Kidney glomerular epithelial cell (primary cell): ENCODE measurements at places on chromosomes 7 and 10.

DNA sequence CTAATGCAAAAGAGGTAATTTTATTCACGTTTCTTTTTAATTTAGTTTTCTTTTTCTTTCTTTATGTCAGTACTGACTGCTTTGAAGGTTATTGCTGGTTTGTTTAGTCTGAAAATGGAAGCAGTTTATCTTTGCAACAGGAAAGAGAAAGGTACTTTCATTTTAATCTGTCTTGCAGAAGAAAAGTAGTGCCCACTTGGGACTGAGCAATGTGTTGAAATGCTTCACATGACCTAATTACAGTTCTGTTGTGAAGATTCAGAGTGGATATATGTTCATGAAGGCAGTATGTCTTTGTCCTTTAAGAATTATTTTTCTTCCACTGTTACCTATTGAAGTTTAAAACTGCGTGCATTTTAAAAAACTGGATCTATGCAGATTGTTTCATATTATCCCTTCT lies 80.1 kb downstream of the ANKIB1 start:
- no peak for DNase-seq

DNA sequence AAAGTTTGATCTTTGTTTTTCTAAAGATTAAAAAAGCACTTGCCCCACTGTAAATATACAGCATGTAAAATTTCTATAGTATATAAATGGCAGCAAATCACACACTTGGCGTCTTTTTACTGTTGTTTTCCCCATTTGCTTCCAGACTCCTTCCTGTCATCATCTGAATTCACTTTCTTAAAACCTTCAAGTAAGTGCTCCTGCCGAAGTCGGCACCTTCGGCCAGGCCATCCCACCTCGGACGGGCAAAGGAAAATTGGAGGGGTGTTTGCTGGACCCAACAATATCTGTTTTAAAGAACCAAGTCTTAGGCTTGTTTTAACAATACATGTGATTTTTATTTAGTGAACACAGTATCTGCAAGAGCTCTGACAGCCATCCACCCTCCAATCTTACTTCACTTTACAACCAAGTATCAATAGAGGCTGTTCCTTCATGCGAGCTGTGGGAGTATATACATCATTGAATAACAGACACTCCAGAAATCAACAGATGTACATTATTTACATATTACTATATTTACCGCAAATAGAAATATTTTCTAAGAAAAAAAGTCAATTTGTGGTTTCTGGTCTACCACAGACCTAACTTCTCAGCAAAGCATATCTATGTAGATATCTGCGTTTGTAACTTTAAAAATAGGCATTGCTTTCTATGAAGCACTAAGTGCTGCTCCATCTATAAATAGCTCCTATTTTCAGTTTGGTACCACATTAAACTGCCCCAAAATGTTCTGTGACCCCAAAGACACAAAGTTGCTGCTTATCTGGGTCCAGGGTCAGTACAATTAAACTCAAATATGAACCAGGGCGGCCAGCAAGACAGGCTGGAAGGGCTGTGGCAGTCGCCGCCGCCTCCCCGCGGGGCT lies 110.7 kb downstream of the CYTH3 start:
- no peak for DNase-seq

DNA sequence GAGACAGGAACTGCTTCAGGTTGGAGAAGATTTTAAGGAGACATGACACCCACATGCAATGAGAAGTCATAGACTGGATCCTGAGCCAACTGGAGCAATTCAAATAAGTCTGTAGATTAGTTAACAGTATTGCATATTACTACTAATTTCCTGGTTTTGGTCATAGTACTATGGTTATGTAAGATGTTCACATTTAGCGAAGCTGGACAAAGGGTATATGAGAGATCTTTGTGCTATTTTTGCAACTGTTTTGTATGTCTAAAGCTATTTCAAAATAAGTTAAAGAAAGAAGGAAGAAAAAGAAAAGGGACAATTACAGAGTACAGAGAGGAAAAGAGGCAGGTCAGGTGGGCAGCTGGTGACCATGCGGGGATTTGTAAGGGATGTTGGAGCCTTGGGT lies 116.5 kb upstream of the SVIL start:
- DNase-seq, result no peak

DNA sequence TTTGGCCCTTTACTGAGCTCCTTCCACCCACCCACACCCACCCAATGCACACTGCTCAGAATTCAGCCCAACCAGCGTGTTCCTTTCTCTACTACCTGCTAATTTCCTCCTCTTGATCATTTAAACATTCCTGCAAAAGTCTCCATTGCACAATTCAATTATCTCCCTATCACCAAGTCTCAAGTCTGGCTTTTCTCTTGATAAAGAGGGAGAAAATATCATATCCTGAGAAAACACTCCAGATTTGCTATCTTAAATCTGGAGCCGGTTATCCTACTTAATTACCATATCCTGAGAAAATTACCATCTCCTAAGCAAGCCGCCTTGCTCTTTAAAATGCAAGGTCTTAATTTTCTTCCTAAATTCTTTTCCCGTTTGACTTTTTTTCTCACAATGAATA lies 505.5 kb downstream of the XPNPEP1 start:
- DNase-seq, result no peak

DNA sequence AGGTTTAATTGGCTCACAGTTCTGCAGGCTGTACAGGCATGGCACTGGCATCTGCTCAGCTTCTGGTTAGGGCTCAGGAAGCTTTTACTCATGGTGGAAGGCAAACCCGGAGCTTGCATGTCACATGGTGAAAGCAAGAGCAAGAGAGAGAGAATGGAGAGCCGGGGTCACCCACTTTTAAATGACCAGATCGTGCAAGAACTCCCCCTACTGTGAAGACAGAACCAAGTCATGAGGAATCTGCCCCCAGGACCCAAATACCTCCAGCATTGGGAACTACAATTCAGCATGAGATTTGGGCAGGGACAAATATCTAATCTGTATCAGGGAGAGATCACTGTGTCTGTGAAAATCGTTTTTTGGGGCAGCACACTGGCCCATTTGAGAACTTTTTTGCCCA lies 110.0 kb upstream of the MYO3A start:
- no peak for DNase-seq

DNA sequence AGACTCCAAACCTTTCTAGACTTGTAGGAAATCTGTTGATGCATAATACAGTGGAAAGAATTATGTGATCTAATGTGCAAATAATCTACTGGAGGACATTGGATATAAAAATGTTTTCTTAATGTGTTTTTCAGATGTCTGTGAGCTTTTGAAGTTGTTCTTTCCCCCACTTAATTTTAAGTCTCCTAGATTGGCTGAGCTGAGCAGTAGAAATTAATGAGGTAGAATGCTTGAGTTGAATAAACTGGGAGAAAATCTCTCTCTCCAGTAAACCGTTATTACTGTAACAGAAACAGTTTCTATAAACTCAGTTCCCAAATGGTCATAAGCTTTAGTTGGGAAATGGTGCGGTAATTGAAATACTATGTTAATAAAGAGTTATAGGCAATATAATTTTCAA lies 15.7 kb downstream of the CSGALNACT2 start:
- DNase-seq, result no peak

GRCh38 chr10:49240946-49241345 lies 52.8 kb upstream of the TMEM273 start:
- no peak for DNase-seq

- no peak for DNase-seq
These were observed 42.5 kb downstream of the PPP1R3C start for GRCh38 chr10:91590142-91590903.
